ENCODE measurements at places on chromosomes 3 and 15. TPM values are rescaled to one million over a fixed set of nuclear protein-coding genes. Genes with fewer than 3 reads are reported as not detected.
A peak's percentile ranks its signal among the peaks of the same experiment; 100 is the strongest.

DNA sequence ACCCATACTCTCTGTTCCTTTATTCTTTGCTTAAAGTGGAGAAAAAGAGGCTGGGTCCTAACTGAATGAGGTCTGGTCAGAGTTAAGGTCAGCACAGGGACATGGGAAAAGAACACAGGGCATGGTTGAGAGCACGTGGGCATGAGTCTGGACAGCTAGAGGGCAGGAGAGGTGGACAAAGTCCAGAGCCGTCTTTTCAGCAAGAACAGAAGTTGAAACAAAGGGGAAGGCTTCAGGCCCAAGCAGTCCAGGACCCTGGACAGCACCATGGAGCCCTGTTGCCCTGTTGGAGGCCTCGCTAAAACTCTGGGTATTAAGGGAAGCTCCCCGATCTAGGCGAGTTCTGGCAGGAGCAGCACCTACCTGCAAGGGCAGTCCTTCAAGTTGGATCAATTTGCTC lies 50.7 kb downstream of the XYLB start:
- H3K27ac ChIP-seq, result no peak overlapping the region
- H3K4me1 ChIP-seq, result no peaks in the 10 kb centered on the region
- no peak overlapping the region for H3K4me3 ChIP-seq
- peak; percentile 75 for DNase-seq
- H3K27me3 ChIP-seq, result no peaks in the 10 kb centered on the region

DNA sequence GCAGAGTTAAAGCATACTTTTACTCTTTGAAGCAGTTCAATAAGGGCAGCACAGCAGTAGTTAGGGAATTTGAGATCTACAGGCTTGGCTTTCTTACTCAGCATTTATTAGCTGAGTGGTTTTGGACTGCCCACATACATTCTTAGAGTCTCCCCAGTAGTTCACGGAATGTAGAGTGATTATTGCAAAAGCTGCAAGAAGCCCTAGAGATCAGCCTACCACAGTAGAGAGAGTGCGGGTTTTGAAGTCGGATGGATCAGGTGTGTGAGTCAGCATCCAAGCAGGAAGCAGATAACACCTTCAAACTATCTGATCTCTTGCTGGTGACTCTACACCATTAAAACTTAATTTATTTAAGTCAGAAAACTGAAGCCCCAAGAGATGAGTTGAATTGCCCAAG lies 171.9 kb downstream of the SYNPR start:
- no peak overlapping the region for H3K4me3 ChIP-seq
- peaks cover 32% of the 10 kb centered on the region for H3K4me1 ChIP-seq
- DNase-seq, result no peak

Gene WDR82
- 71.8 TPM for total RNA-seq

DNA sequence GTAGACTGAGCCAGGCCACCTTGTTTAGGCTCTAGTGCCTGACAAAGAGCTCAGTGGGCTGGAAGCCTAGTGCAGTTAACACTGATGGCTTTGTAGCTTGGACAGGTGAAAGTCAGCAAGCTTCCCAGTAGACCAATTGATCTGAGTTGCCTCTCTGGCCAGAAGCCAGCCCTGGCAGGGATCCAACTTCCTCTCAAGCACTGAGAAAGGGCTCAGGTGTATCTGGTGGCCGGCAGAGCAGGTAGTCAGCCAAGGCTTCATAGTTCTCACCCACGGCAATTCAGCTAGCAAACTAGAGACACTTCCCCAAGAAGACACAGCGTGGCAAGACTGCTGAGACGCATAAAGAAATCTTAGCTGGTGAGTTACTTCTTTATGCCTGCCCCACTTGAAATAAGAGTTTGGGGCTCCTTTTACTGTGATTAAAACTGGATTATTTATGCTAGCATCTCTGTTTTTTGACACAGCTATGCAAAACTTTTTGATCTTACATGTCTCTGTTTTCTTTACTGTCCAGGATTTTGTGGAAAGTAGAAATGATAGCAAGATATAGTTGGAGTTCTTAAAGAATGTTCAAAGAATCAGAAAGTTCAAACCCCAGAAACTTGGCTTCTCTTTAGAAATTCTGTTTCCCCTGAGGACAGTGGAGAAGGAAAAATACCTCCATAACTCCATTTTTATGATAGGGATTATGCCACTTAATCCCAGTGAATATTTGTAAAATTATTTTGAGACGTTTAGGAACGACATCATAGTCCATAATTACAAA lies 8.4 kb upstream of the CA12 start:
- no peak overlapping the region for H3K4me3 ChIP-seq
- no peaks in the 10 kb centered on the region for H3K4me1 ChIP-seq
- no peak overlapping the region for H3K27ac ChIP-seq

Gene CFAP44
- total RNA-seq, result 1.0 TPM

- no peaks in the 10 kb centered on the region for H3K36me3 ChIP-seq
- no peak overlapping the region for H3K4me3 ChIP-seq
- no peak overlapping the region for H3K27ac ChIP-seq
- no peaks in the 10 kb centered on the region for H3K27me3 ChIP-seq
- DNase-seq, result no peak
Measured at GRCh38 chr3:143850877-143851276, 2.6 kb upstream of the SLC9A9 start.

Gene SPINK8
- total RNA-seq, result not detected

Data from GM23338 (cell line).